Thoracic aorta (tissue), 2 donors: ENCODE measurements at places on chromosomes 13 and 19. TPM values are rescaled to one million over a fixed set of nuclear protein-coding genes. Genes with fewer than 3 reads are reported as not detected.

GRCh38 chr13:91078093-91078679 is 269.3 kb upstream of the MIR17HG start:
- no peak for DNase-seq

DNA sequence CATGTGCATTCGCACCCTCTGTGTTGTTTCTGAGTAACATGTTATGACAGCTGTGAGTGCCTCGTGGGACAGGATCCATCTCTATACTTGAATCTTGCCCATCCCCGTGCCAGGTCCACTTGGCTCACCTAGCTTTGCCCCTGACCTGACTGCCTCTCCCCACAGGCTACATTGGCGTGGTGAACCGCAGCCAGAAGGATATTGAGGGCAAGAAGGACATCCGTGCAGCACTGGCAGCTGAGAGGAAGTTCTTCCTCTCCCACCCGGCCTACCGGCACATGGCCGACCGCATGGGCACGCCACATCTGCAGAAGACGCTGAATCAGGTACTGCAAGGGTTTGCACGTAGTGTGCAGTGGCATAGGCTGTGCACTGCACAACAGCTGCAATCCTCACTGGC is 53.2 kb downstream of the TMED1 start:
- DNase-seq: no peak

DNA sequence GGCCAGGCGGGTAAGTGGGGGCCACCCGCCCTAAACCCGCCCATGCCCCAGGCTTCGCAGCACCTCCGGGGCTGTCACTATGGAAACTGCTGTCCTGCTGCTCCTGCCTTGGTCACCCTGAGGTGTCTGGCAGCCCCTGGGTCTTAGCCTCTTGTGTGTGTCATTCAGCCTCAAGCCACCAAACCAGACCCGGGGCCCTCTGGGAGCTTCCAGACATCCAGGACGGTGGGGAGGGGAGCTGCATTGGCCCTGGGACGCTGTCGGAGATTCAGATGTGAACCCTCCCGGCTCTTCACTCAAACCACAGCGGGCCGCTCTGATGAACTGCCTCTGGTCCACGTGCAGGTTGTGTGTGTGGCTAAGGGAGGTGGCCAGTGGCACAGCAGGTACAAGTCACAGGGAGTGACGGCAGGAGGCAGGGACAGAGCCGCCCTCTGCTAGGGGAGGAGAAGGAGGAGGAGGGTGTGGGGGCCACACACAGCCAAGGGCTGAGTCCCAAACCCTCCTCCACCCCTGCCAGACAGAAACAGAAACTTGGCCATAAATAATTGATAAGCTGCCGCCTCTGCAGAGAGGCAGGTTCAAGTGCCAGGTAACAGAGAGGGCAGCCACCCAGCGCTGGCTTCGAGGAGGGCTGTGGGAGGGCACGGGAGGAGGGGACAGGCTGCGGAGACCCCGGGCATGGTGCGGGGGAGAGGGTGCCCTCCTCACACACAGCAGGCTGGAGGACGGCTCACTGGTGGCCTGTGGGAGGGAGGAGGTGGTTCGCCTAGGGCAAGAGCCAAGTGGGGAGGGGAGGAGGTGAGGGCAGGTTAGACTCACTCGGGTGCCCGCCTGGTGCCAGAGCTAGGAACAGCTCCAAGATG is 8.0 kb downstream of the NANOS3 start:
- DNase-seq: no peak

- DNase-seq: no peak
Measured at GRCh38 chr19:12543855-12544254, 7.4 kb downstream of the ZNF564 start.

GRCh38 chr19:49949742-49950589 is 11.0 kb downstream of the SIGLEC11 start:
- DNase-seq: no peak

DNA sequence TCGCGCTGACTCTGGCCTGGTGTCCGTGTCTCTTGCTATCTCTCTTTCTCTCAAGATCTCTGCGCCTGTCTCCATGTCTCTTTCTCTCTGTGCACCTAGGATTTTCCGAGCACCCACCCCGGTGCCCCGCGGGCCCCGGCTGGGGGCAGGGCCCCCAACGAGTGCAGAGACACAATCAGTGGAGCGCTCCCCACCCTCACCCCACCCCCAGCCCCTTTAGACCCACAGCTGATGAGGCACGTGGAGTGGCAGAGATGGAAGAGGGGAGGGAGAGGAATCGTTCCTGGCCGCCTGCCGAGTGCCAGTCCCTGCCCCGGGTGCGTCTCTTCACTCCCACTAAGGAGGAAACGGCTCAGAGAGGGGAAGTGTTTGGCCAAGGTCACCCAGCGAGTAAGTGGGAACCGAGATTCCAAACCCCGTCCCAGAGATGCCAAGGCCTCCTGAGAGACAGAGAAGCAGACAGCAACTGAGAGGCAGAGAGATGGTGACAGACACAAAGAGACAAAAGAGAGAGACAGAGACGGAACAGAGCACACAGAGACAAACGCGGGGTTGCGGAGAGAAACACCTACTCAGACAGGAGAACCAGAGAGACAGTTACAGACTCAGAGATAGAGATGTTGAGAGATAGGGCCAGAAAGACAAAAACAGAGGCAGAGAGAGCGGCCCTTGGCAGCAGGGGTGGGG is 626 bp upstream of the BCL3 start:
- no peak for DNase-seq

- DNase-seq: peak; percentile 61
Measured at GRCh38 chr19:2524840-2525723, 49.2 kb downstream of the GADD45B start.

SPATA13 gene
- 33.4 TPM for total RNA-seq

RGCC gene
- 134 TPM for total RNA-seq

RASAL3 gene
- 5.1 TPM for total RNA-seq

POU4F1 gene
- 1.1 TPM for total RNA-seq
